NCI-H1105 treated with DMSO at 0.1 percent for 48 hours (cell line): ENCODE measurements at places on chromosomes 16 and 17.

DNA sequence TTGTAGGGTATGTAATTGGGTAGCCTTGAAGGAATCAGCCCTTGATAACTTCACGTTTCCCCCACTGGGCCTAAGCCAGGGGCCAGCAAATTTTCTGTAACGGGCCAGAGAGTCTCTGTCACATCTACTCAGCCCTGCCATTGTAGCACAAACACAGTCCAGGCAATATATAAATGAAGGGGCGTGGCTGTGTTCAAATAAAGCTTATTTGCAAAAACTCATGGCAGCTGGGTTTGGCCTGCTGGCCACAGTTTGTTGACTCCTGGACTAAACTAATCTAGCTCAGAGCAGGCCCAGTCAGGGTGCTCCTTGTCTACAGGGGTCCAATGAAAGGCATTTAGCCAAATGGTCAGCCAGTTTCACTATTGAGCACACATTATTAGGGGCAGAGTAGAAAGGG, 141.6 kb downstream of the CCDC182 start:
- DNase-seq = no peak

DNA sequence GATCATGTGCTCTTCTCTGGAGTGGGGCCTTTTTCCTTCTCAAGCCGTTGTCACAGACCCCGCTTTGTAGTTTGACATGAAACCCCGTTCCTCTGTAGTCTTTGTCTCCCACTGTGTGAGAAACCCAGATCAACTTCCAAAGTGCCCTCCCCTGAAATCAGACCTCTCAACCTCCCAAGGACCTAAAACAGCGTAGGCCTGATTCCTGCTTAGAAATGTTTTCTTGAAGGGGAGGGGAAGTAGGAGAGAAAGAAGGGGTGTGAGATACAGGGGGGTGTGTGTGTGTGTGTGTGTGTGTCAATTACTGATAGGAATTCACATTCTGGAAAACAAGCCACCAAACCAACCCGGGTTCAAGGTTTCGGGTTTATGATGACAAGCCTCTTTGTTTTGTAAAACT, 1.4 kb downstream of the UBE2O start:
- no peak for DNase-seq

GRCh38 chr17:77634710-77635109, 323.8 kb upstream of the TNRC6C start:
- DNase-seq = no peak

- no peak for DNase-seq
Measured at GRCh38 chr16:66382171-66382965, 15.9 kb downstream of the CDH5 start.

DNA sequence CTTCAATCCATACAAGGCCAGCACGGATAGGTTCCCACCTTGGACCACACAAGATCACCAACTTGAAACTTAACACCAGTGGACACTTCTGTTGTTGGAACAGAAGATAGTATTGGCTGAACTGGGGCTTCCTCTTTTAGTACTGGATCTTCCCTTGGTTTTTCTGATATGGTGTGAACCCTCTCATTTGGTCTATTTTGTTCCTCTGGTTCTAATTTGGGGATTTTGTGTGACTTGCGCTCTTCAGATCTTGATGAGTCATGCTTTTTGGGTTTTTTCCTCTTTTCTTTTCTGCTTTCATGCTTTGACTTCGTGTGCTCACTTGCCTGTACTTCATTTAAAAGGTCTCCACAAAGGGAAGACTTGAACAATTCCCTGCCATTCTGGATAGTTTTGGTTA, 39.0 kb downstream of the SOST start:
- DNase-seq = no peak

DNA sequence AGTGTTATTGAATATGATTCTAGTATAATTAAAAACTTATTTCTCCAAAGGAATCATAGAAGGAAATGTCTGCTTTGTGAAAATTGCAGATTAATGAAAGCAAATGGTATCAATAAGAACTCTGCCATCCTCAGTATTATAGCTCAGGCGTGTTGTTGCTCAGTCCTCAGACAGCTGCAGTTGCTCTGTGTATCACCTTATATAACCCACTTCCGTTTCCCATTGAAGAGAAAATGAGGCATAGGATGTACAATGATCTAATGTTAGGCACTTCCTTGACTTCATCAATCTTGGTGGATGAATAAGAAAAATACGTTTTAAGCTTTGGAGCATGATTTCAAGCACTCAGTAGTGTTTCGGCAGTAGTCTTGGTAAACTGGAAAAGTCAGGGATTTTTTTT, 14.1 kb downstream of the MFSD11 start:
- no peak for DNase-seq

DNA sequence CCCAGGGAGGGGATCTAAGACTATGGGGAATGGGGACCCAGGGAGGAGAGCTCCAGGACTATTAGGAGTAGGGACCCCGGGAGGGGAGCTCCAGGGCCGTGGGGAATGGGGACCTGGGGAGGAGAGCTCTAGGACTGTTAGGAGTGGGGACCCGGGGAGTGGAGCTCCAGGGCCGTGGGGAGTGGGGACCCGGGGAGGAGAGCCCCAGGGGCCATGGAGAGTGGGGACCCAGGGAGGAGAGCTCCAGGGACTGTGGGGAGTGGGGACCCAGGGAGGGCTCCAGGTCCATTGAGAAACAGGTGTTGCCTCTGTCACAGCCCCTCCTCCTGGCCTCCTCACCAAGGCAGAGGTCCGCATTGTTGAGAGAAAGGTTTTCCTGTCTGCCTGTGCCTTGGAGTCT, 16.0 kb downstream of the MPRIP start:
- no peak for DNase-seq

DNA sequence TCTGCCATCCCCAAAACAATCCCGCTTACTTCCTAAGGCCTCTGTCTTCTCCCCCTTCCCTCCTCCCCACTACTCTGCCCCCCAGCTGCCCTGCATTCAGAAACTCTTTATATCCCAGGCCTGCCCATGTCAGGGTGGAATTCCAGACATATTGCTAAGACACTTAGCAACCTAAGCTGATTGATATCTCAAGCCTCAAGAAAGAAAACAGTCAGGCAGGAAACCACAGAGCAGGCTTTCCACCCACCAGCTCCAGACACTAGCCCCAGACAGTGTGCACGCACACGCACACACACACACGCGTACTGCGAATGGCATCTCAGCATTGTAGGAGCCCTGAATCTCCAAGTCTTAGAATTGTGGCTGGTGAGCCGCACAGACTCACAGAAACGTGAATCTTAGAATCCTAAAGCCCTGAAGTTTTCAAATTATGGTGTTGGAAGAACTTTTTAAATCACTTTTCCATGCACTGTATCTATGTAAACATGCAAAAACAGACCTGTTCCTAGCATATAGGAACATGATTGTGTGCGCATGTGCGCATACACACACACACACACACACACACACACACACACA, 8.8 kb upstream of the LPCAT2 start:
- DNase-seq = no peak

DNA sequence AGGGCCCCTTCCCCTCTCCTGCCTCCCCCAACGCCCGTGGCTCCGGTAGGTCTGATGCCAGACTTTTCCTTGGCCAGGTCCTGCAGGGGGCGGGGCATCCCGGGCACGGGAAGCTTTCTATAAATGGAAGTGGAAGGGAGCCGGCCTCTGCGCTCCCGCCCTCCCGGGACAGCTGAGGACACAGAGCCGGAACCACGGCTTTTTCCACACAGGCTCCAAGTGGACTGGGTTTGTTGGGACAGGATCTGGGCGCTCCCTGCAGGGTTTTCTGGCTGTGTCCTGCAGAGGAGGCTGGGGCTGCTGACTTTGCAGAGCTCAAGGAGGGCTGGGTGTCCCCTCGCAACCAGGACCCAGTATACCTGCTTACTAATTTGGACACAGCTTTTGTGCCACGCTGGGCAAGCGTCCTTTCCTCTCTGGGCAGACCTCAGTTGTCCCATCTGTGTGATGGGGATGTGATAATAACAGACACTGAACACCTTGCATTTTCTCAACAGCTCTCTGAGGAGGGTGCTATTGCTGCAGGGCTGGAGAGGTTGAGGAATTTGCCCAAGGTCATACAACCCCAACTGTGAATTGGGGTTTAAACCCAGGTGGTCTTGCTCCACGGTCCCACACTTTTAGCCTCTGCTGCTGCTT, 1.8 kb downstream of the TNS4 start:
- DNase-seq = peak; percentile 30

DNA sequence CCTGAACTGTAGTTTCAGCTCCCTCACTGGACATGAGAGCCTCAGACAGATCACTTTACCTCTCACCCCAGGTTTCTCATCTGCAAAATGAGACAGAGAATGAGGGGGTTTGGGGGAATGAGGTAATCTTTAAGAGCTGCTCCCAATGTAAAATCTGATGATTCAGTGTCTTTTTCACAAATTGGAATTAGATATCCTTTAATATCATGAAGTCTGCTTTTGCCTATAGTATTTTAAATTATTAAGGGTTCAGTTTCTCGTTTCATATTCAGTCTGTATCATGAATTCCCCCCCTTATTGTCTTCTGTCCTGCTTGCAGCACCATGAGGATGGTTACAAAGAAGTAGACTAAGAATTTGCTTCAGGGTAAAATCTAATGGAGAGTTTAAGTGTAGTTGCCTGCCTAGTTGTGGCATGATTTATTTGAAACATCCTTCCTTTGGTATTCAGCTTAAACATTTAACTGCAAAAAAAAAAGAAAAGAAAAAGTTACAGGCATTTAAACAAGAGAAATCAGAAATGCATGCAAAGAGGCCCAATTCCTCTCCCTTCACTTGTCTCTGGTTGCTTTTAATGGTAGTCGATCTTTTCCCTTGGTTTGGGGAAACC, 77.3 kb downstream of the WNT3 start:
- no peak for DNase-seq

DNA sequence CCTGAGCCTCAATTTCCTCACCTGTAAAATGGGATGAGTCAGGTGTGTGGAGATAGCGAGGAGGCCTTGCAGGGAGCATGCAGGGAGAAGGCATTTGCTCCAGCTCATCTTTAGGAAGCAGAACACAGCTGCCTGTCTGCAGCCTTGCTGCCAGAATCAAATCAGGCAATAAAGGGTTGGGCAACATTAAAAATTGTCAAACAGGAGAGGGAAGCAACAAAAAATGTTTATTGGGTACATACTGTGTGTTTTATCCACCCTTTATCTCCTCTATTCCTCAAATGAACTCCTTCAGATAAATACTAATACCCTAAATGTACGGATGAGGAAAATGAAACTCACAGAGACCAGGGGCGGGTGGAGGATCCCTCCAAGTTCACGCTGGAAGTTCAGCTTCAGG, 12.2 kb downstream of the KRT16 start:
- DNase-seq = no peak

DNA sequence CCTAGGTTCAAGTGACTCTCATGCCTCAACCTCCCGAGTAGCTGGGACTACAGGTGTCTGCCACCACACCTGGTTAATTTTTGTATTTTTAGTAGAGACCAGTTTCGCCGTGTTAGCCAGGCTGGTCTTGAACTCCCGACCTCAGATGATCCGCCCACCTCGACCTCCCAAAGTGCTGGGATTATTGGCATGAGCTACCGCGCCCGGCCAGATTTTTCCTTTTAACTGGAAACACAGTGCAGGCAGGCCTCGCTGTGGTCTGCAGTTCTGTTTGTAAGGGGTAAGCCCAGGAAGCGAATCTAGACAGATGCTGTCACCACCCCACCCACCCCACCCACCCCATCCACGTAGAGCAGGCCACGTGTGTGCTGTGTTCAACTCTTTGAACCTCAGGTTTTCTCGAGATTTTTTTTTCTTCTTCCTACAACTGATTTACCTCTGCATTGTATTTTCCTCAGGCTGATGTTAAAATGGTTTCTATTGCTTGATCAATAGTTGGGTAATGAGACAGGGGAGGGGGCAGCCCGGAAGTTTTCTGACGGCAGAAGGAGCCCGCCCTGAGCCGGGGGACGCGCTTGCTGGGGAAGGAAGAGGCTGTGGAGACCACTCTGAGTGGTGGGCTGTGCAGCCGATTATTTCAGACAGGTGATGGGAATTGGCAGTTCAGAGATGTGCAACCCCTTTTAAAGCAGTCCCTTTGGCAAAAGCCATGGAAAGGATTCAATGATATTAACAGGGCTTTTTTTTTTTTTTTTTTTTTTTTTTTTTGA, 72.9 kb downstream of the DNAH17 start:
- DNase-seq = no peak

DNA sequence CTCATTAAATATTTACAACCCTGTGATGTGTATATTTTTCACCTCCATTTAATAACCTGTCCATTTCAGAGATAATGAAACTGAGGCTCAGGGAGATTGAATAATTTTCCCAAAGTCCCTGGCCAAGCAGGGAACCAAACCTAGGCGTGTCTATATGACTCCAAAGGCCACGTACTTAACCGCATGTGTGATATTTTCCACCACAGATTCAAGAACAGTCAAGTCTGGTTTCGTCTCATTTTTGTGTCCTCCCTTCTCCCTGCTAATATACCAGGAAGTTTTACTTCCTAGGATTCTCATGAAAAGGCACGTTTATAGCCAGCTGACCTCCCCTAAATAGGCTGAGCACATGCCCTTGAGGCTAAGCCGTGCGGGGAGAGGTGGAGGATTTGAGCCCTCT, 15.3 kb downstream of the WFIKKN2 start:
- no peak for DNase-seq

- no peak for DNase-seq
Measured at GRCh38 chr17:48441231-48441711, 11.3 kb upstream of the SKAP1 start.

DNA sequence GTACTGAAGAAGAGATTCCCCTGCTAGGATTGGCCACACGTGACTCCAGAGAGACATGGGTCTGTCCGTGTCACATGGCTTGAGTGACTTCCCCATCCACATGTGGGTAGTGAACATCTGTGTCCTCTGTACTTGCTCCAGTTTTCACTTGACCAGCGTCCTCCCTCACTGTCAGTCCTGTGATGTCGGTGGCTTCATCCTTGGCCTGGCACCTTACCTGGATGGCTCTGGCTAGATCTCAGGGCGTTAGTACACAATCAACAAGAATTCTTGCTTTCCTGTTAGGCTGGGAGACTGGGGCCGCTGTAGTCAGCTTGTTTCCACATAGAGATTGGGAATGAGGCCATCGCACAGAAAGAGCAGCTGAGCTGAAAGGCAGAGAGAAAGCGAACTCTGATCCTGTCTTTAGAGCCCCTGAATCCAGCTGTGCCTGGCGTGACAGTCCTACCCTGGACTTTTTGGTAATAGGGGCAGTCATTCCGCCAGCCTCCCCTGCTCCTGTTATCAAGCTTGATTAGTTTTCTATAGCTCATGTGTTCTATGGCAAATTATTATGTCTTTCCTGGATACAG, 227.3 kb downstream of the SNX29 start:
- no peak for DNase-seq

DNA sequence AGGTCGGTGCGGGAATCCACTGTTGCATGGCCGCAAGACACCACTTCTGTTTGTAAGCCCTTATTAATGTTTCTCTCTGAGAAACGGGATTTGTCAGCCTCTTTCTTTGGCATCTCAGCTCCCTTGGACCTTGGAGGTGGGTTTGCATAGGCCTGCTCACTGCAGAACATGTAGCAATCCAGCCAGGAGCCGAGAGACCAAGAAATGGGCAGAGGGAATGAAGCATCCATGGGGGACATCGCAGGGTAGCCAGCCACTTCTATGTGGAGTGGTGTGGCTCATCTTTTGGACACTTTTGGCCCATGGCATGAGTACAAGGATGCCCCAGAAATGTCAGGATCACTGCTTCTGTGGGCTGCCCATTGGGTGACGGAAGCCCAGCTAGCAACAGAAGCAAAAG, 79.4 kb downstream of the GSG1L start:
- DNase-seq = no peak
